ENCODE measurements at places on chromosomes 1 and 21. TPM values are rescaled to one million over a fixed set of nuclear protein-coding genes. Genes with fewer than 3 reads are reported as not detected.
A peak's percentile ranks its signal among the peaks of the same experiment; 100 is the strongest.

Gene HSD3B1
- not detected for total RNA-seq

- no peaks in the 10 kb centered on the region for H3K36me3 ChIP-seq
- no peaks in the 10 kb centered on the region for H3K27me3 ChIP-seq
- DNase-seq: no peak
- H3K27ac ChIP-seq: peak overlapping the region; percentile 71
These were observed 75.3 kb downstream of the CD58 start for GRCh38 chr1:116495535-116495934.

DNA sequence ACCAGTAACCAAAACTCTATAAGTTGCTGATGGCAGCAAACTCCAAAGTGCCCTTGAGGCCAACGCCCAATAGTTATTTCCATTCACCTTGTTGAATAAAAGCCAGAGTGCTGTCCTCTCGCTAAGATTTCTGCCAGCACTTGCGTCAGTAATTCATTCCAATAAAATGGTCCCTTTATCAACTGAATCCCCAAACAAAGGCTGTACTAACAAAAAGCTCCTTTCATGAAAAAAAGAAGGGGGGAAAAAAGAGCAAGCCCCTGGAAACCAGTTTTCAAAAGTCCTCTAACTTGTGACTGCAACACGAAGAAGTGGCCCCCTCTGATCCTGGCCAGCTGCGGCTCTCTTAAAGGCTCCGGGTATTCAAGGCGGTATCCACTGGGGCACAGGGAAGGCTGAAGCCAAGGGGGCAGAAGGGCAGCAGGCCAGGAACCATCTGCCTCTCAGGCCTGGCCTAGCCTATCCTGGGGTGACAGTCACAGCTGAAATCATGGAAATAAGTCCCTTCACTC, 55.8 kb upstream of the ZNF326 start:
- peaks cover 11% of the 10 kb centered on the region for H3K36me3 ChIP-seq
- no peaks in the 10 kb centered on the region for H3K4me1 ChIP-seq
- no peak overlapping the region for H3K4me3 ChIP-seq
- no peaks in the 10 kb centered on the region for H3K27me3 ChIP-seq

Gene HES5
- 1.5 TPM for total RNA-seq

DNA sequence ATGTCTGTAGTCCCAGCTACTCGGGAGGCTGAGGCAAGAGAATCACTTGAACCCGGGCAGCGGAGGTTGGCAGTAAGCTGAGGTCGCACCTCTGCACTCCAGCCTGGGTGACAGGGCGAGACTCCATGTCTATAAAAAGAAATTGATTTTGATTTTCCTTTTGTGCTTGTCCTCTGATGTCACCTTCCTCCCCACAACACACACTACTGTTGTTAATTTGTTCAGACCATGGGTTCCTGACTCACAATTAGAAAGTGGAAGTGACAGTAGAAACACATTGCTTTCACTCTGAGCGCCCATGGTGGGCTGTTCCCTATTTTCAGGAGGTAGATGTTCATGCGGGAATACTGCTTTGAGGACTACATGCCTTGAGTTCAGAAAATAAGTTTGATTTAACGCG, 165.5 kb upstream of the KCNJ6 start:
- no peaks in the 10 kb centered on the region for H3K4me1 ChIP-seq
- no peak overlapping the region for H3K27ac ChIP-seq
- no peak overlapping the region for H3K4me3 ChIP-seq
- H3K27me3 ChIP-seq: no peaks in the 10 kb centered on the region
- no peak for DNase-seq

Gene JAM2
- 38.6 TPM for total RNA-seq

DNA sequence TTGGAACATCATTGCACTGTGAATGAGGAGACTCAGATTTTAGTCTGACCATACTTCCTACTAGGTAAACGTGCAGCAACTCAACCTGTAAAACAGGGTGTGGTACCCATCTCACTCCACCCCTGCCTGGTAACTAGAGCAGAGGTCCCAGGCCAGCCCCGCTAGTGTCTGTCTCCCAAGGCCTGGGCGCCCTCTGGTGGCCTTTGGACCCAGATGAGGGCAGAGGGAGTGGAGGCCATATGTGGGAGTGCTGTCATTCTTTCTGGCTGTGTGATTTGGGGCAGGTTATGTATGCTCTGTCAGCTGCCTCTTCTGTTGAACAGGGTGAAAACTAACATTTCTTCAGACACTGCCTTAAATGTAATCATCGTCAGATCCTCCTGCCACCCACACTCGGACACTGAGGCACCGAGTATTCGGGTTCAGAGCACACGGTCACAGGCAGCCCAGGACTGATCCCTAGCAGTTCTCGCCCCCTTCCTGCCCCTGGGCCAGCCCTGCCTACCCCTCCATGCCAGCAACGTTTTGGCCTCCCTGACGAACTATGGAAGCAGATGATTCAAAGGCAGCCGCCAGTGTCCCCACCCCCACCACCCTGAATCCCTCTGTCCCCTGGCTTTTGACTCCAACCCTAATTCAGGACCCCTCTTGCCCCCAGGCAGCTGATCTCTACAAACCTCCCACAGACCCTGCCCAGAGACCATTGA, 76.0 kb downstream of the CD247 start:
- peak; percentile 93 for DNase-seq
- H3K27ac ChIP-seq: no peak overlapping the region
- H3K4me3 ChIP-seq: no peak overlapping the region

DNA sequence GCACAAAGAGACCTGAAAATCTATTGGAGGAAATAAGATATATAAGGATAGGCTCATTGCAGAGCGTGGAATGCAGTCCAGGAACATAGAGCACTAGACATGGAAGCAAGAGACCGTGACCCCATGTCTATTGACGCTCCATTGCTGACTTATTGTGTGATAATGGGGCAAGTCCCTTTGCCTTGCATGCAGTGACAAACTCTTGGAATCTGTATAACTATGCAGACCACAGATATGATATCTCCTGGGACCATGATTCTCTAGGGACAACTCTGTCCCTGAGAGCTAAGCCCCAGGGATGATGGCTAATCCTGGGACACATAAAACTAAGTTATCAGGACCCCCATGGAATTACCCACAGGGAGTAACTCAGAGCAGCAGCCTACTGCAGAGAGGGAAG, 73.1 kb upstream of the PRDX6 start:
- no peaks in the 10 kb centered on the region for H3K36me3 ChIP-seq
- H3K27ac ChIP-seq: no peak overlapping the region
- peaks cover 2% of the 10 kb centered on the region for H3K4me1 ChIP-seq
- H3K27me3 ChIP-seq: no peaks in the 10 kb centered on the region
- H3K4me3 ChIP-seq: no peak overlapping the region

DNA sequence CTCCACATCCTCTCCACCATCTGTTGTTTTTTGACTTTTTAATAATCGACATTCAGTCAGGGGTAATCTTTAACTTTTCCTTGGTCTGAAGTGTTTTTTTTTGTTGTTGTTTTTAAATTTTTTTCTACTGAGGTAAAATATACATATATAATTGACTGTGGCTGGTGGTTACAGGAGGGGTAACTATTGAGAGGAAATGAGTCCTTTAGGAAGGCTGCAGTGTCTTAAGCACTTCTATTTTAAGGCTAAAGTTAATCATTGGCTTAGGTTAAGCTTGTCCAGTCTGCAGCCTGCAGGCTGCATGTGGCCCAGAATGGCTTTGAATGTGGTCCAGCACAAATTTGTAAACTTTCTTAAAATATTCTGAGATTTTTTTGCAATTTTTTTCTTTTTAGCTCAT, 172.5 kb downstream of the CTH start:
- no peaks in the 10 kb centered on the region for H3K4me1 ChIP-seq
- H3K27ac ChIP-seq: no peak overlapping the region
- H3K27me3 ChIP-seq: no peaks in the 10 kb centered on the region
- no peak for DNase-seq

DNA sequence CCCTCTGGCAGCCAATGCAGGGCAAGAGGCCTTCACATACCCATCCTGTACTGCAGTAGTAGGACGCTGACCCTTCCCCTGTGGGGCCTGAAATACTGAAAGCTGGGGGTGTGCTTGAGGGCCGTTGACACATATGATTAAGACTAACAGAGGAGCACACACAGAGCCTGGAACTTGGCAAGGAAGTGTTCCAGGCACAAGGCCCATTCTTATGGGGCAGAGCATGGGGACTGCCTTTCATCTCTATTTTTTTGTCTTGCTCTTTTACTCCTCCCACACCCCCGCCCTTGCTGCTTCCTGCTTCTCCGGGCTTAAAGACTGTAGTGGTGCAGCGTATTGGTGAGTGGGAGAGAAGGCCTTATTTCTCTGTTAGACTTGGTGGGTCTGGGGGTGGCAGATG, 137.4 kb downstream of the BACH1 start:
- H3K27me3 ChIP-seq: no peaks in the 10 kb centered on the region
- DNase-seq: no peak
- no peaks in the 10 kb centered on the region for H3K36me3 ChIP-seq
- no peaks in the 10 kb centered on the region for H3K4me1 ChIP-seq
- H3K4me3 ChIP-seq: no peak overlapping the region

Gene GBP4
- 32.9 TPM for total RNA-seq

- H3K27me3 ChIP-seq: no peaks in the 10 kb centered on the region
- no peaks in the 10 kb centered on the region for H3K4me1 ChIP-seq
- no peaks in the 10 kb centered on the region for H3K36me3 ChIP-seq
- no peak overlapping the region for H3K27ac ChIP-seq
- H3K4me3 ChIP-seq: no peak overlapping the region
These were observed 264.0 kb upstream of the CAMK1G start for GRCh38 chr1:209319549-209319948.

DNA sequence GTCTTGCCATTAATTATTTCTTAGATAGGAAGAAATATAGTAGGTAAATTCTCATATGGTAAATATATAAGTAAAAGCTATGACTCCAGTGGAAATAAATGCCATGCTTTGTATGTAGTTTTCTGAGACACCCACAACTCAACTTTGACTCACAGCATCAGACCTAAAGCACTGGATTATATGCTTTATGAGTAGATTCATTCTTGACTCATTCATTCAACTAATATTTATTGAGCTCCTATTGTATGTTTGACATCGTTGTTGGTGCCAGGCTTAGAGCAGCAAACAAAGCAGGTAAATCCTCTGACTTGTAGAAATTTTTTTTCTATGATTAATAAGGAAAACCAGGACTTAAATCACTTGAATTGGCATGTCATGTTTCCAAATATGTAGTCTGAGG, 211.4 kb downstream of the PTPRC start:
- H3K4me1 ChIP-seq: no peaks in the 10 kb centered on the region
- no peaks in the 10 kb centered on the region for H3K27me3 ChIP-seq
- no peak overlapping the region for H3K4me3 ChIP-seq
- no peak overlapping the region for H3K27ac ChIP-seq
- H3K36me3 ChIP-seq: no peaks in the 10 kb centered on the region

DNA sequence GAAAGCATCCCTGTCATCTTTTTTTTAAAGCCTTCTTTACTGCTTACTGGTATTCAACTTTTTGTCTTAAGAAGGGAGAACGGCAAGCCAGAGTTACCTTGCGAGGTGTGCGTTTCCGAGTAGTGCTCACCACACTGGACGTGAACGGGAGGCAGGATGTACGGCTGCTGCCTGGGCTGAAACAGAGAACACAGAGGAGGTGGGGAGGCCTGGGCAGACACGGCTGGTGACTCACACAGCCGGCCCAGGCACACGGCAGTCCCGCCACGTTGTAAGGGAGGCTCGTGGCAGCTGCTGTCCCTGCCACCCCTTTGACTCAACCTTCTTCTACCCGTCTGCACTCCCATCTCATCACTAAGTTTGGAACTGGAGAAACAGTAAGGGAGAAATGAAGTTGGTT, 105.8 kb downstream of the SMYD2 start:
- no peak for DNase-seq

DNA sequence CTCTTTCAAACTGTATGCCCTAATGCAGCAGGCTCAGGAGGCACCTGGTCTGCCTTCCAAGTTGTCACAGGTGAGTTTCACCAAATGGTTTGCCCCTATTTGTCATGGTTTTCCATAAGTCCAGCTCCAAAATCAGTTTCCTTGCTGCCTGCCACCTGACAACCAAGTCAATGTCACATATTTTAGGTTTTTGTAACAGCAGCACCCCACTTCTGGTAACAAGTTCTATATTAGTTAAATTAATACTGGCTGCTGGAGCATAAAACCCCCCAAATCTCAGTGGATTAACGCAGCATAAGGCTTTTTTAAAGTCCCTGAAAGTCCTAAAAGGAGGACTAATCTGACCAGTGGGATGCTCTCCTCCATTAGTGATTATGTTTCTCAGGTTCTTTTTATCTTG, 200.7 kb downstream of the RRAGC start:
- no peak overlapping the region for H3K27ac ChIP-seq
- no peak for DNase-seq
- no peaks in the 10 kb centered on the region for H3K36me3 ChIP-seq
- no peaks in the 10 kb centered on the region for H3K27me3 ChIP-seq

DNA sequence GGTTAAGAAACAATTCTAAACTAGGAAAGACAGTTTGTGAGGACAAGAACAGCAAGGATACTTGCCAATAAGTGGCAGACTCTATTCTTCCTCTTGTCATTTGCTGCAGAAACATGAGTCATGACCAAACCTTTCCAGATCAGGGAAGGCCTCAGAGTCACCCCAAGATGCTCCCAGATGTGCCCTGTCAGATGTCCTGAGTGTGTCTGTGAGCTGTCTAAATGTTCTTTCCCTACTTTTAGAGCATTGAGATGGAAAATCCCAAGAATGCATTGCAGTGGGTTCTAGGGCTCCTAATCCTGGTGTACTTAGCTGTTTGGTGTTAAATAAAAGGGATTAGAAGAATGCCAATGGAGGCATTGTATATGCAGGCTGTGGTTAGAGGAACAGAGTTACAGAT, 57.5 kb upstream of the KIAA0040 start:
- no peaks in the 10 kb centered on the region for H3K36me3 ChIP-seq
- H3K27me3 ChIP-seq: no peaks in the 10 kb centered on the region
- DNase-seq: no peak
- H3K4me3 ChIP-seq: no peak overlapping the region

Gene ST6GALNAC3
- total RNA-seq: 5.6 TPM

DNA sequence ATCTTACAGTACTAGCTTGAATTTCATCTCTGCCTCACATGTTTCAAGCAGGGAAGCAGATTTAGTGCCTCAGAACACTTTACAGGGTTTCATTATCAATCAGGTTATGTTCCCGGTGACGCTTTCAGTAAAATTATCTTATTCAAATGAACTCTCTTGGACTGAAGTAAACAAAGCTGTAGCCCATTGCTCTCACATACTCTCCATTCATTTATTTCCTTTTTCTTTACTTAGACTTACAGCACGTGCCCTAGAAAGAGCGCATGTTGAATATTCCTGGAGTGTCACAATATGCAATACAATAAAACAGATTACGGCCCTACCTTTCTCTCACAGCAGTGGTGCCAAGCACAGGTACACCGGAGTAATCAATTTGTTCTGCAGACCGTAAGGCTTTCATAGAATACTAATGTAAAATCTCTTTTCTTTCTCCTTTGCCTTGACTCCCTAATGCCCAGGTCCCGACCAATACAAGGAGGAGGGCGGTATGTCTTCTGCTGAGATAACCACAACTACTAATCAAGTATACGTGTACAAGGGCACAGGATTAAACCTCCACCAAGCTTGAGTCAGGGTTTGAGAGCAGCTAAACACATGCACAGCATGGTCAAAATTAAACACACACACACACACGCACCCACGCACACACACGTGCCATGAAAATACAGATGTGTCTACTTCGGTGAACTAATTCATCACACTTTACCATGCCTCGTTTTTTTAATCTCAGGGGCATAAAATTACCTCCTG, 62.8 kb downstream of the NRIP1 start:
- no peaks in the 10 kb centered on the region for H3K36me3 ChIP-seq
- H3K4me1 ChIP-seq: peaks cover 20% of the 10 kb centered on the region
- no peak for DNase-seq
- H3K27ac ChIP-seq: no peak overlapping the region
- H3K27me3 ChIP-seq: no peaks in the 10 kb centered on the region

GRCh38 chr1:77948841-77949424, 29.9 kb downstream of the FUBP1 start:
- DNase-seq: no peak
- H3K27me3 ChIP-seq: no peaks in the 10 kb centered on the region
- no peak overlapping the region for H3K4me3 ChIP-seq
- H3K4me1 ChIP-seq: peaks cover 7% of the 10 kb centered on the region
